Stimulated activated CD8-positive, alpha-beta memory T cell treated with anti-CD3 and anti-CD28 coated beads, Interleukin-2, amount 100 ng/mL, for 1 hour (primary cell): ENCODE measurements at places on chromosomes 3 and 15.

DNA sequence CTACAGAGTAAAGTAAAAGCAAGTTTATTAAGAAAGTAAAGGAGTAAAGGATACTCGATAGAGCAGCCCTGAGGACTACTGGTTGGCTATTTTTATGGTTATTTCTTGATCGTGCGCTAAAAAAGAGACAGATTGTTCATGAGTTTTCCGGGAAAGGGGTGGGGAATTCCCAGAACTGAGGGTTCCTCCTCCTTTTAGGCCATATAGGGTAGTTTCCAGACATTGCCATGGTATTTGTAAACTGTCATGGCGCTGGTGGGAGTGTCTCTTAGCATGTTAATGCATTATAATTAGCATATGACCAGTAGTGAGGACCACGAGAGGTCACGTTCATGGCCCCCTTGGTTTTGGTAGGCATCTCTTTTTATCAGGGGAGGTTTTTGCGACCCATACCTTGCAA, 213.1 kb downstream of the OSBPL10 start:
- no peak for DNase-seq

- DNase-seq, result no peak
These were observed 14.2 kb downstream of the ATXN7 start for GRCh38 chr3:63877737-63878393.

GRCh38 chr15:35963326-35963725, 417.4 kb upstream of the DPH6 start:
- DNase-seq, result no peak

GRCh38 chr3:10883478-10884234, 67.6 kb downstream of the SLC6A11 start:
- no peak for DNase-seq
